ENCODE measurements at places on chromosomes 11 and 22.

DNA sequence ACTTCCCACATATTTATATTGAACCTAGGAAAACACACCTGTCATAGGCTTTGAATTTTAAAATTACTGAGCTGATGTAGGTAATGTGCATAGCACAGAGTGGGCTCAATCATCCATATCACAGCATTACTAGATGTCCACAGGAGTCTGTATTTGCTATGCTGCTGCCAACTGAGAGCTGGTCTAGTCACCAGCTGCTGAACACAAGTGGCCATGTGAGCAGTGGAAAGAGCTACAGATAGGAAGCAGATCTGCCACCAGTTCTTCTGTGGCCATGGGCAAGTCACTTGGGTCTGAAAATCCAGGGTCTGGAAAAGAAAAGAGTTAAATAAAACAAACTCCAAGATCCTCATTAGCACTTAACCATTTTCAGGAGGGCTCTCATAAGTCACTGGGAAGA is 91.8 kb downstream of the APIP start:
- no peak for DNase-seq

DNA sequence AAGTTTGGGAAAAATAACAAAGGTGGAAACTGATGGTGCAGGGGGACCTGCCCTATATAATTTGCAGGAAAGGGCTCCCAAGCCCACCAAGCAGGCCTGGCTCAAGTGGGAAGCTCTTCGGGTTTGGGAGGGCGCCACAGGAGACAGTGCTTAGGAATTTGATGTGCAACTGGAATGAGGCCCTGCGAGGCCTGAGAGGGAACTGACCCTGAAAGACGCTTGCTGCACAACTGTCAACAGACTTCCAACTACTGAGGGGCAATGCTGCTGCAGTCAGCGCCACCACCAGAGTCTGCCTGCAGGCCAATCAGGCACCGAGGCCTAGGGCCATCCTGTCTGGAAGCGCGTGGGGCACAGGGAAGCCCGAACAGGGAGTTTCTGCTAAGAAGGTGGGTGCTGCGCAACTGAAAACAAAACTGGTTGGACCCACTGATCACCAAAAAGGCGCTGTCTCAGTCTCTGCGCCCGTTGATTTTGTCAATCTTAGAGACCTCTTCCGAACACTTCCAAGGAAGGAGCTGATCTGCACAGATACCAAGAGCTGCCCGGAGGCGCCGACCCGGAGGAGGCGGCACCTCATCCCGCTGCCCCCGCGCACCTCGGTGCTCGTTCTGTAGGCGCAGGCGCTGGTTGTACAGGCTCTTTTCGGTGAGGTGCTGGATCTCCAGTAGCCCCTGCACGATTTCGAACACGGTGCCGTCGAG is 667 bp downstream of the DGCR6L start:
- no peak for DNase-seq

DNA sequence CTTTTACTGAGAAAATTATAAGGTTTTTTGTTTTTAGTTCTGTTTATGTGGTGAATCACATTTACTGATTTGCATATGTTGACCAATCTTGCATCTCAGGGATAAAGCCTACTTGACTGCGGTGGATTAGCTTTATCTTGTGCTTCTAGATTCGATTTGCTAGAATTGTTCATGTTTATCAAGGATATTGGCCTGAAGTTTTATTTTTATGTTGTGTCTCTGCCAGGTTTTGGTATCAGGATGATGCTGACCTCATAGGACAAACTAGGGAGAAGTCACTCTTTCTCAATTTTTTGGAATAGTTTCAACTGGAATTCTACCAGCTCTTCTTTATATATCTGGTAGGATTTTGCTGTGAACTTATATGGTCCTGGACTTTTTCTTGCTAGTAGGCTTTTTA is 504.8 kb downstream of the ETS1 start:
- DNase-seq = no peak

DNA sequence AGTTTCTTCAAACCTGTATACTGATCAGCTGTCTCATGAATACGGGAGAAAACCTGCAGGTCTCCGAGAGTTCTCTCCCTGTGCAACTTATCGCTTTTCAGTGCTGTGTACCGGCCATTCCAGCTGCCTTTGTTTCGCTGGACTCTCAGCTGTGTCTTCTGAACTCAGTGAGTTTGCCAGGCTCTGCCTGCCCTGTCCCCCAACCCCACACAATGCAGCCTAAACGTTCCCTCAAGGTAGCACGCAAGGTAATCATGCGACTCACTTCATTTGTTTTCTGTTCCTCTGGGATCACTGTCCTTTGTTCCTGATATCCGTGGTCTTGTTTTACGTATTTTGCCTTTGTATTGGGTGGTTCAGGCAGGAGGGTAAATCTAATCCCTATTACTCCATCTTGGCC is 13.5 kb downstream of the RBM7 start:
- no peak for DNase-seq

- no peak for DNase-seq
Observed at GRCh38 chr11:115345840-115346239, 158.4 kb downstream of the CADM1 start.

DNA sequence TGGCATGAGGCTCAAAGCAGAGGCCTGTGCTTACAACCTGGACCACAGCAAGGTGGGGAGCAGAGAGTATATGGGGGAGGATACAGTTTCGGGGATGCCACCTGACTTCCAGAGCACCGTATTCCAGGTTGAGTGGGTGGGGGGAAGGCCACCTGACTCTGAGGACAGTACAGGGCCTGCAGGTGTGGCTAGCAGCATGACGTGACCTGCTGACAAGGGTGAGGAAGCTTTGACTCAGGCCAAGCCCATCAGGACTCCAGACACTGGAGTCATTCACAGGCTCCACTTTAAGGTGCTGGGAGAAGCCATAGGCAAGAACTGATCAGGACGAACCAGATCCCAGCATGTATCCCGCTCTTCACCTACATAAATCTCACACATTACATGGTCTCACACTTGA is 34.6 kb upstream of the CRTAM start:
- no peak for DNase-seq

DNA sequence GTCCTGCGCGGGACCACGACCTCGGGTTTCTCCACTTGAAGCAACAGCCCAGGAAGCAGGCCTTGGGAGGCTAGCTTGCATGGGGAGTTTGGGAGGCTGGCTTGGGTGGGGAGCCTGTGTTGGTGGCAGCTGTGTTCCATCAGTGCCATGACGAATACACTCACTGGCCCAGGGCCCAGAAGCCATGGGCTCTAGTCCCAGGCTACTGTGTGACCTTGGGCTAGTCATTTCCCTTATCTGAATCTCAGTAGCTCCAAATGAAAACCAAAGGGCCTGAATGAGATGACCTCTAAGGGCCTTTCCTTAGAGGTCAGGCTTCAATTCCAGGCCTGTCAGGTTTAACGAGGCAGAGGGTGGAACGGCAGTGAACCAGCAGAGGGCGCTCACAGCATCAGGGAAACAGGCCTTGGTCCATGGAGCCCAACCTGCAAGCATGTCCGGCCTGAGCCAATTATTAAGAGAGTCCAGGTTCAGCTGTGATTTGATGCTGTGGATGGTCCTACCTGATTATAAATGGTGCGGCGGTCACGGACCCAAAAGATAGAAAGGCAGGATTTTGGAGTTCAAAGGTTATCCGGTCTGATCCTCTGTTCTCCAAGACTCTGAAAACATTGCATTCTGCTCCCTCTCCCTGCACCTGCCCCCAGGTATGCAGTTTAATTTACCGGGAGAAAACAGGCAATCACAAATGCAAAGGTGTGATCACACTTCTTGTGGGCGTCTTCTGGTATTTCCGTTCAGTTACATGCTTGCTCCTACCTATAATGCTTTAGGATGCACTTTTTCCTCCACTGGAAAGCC is 15.9 kb downstream of the PTPN5 start:
- peak; percentile 42 for DNase-seq

DNA sequence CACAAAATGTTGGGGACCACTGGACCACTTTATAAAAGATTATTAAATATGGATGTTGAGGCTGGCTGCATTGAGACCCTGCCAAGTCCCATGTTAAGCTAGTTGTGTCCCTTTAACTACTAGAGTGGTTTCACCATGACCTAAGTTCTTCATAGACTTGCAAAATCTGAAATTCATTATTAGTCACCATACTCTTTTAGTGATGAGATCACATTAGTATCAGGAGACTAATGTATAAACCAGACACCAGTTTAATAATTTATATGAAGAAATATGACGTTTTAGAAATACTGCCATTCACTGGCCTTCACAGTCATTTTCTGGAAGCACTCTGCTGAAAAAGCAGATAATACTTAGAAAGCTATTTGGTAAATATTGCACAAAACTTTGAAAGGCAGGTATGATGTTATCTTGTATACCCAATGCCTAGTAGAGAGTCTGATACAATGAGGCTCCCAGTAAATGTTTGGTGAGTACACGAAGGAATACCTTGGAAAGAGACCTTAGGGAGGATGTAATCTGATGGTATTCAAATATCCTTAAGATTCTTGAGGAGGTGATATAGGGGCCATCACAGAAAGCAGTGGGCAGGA is 728.2 kb upstream of the ANO5 start:
- DNase-seq = no peak

- DNase-seq = no peak
Observed at GRCh38 chr11:35523861-35524260, 1.6 kb downstream of the PAMR1 start.

DNA sequence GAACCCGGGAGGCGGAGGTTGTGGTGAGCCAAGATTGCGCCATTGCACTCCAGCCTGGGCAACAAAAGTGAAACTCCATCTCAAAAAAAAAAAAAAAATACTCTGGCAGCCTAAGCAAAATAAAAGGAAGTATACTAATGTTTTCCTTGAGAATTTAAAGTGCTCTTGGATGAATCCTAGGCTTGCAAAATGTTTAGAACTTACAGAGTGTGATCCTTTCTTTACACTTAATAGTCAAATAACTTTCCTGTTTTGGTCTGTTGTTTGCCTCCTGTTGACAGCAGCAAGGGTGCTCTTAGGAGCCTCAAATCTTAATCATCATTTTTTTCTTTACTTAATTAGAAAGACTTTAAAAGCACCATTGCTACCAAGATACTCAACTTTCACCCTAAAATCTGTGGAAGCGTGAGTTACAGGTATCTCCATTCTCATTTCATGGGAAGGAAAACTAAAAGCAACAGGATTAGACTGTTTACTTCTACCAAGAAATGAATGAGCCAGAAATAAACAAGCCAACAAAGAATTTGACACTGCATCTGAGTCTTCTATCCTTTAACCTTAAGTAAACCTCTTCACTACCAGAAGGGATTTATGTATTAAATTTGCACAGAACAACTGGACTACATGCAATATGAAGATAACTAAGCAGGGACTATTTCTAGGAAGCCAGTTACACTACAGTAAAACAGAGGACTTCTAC is 38.7 kb upstream of the CRTAM start:
- DNase-seq = no peak

DNA sequence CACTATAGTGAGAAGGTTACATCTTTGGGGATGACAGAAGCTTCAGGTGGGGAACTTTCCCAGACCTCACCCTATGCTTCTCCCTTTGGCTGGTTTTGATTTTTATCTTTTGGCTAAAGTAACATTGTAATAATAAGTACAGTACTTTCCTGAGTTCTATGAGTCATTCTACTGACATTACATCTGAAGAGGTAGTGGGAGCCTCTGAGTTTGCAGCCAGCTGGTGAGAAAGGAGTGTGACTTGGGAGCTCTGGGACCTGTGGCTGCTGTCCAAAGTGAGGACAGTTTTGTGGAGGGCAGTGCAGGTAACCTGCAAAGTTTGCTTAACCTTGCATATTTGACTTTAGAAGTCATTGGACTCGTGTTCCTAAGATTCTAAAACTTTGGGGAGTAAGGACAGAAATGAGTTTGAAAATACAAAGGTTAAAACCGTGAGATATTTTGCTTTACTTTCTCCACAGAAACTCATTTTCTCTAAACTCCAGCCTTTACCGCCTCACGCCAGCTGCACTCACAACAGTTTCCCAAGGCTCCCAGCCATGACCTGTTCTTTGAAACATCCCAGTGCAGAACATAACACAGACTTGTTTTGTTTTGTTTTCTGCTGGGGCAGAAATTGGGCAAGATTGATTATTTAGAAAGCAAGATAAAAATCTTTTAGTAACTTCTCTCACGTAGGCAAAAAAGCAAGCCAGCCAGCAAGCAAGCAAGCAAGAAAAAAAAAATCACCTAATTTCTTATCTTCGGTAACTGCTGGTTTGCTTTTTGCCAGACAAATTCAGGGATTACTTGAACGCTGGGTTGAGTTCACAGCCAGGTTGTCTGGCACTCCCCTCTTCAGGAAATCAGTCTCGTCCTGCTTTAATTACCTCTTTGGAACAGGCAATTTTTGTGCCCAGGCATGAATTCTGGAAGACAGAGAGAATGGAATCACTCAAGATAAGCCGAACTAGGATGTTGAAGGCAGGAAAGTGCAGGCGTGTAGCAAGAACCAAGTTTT is 478.3 kb upstream of the ISX start:
- DNase-seq = no peak

GRCh38 chr11:116976941-116977570 is 121.2 kb downstream of the SIK3 start:
- no peak for DNase-seq

DNA sequence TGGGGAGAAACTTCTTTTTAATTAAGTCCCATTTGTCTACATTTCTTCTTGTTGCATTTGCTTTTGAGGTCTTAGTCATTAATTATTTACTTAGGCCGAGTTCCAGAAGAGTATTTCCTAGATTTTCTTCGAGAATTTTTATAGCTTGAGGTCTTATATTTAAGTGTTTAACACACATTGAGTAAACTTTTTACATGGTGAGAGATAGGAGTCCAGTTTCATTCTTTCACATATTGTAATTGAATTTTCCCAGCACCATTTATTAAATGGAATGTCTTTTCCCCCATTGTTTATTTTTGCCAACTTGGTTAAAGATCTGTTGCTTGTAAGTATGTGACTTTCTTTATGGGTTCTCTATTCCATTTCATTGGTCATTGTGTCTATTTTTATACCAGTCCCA is 1344.0 kb upstream of the RAG2 start:
- DNase-seq = no peak

GRCh38 chr22:35126993-35127392 is 61.0 kb downstream of the ISX start:
- no peak for DNase-seq

GRCh38 chr11:10490398-10491241 is 35.6 kb downstream of the AMPD3 start:
- DNase-seq = no peak

- no peak for DNase-seq
Observed at GRCh38 chr11:58928107-58928499, 11.2 kb upstream of the GLYATL1 start.

GRCh38 chr11:126658306-126659056 is 303.0 kb downstream of the ST3GAL4 start:
- DNase-seq = no peak

DNA sequence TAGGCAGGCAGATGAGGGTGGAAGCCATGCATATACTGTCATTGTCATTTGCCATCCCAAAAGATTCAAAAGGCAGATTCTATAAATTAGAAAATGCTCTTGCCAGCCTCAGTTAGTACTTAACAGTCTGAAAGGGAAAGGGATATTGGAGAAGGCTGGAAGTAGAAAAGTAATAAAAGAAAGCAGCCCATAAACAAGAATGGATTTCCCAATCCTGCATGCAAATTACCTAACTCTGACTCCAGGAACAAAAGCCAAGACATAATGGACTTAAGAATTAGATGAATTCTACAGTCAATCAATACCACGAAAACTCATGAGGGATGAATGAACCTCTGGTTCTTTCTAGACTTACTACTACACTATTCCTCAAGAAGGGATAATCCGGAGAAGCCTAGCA is 5.9 kb downstream of the PAK1 start:
- no peak for DNase-seq

- no peak for DNase-seq
Observed at GRCh38 chr11:56988614-56989013, at the start of gene OR5AK2. Gene OR5AK2, plus strand, starts transcription at chr11:56988914. Its CDS starts 0 bp downstream, at chr11:56988914.
